ENCODE measurements at places on chromosomes 5 and 9. TPM values are rescaled to one million over a fixed set of nuclear protein-coding genes. Genes with fewer than 3 reads are reported as not detected.

GRCh38 chr5:107404595-107405374 lies 266.0 kb downstream of the EFNA5 start:
- DNase-seq, result peak; percentile 60

DNA sequence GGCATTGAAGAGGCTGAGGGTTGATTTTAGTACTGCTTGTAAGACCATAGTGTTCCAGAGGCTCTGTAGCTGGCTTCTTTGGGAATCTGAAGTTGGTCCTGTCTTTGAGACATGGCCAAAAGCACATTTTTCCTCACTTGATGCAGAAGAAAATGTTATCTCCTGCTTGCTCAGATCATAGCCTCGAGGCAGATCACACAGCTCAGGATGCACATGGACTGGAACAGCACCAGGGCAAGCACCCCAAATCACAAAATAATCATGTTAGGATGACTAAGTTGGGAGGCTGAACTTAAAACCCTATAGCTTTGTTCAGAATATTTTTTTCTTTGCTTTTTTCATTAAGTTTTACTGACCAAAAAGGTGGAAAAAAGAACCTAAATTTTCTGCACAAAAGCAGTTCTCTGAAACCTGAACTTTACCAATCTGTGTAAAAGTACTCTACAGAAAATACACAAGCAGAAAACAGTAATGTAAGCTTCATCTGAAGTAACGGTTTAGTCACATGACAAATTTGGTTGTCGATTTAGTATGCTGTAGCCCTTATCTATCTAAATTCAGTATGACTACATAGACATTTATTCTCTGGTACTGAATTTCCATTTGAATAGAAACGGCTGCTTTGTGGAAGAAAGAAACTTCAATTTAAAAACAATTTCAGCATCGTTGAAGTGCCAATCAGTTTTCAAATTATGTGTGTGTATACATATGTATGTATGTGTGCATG lies 3.4 kb downstream of the KLHL9 start:
- DNase-seq, result no peak

DNA sequence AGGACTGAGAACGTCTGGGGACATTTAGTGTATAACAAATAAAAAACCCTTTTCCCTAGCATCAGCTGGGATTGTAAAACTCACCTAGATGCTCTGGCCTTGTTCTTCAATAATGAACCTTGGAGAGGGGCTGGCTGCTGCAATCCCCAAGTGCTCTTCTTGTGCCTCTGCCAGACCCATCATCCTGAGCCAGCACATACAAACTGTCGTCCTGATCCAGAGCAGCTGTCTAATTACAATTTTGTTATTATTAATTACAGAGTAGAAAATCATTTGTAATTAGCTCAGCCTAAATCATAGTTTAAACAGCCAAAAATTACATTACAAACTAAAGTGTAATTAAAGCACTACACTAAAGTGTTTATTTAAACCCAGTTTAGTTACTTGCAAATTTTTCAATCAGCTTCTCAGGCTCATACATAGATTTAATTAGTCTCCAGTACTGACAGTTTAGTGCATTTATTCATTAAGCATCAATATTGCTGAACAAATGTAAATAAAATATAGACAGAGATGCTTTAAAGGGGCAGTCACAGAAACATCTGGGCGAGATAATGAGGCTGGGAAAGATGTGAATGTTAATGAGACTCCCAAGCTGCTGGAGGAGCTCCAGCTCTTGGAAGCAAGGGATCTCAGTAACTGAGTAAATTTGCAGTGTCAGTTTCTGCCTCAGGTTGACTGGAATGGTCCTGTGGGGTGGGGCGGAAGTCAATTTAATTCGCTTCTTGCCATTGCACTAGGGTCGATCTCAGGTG lies 632.3 kb upstream of the TLE4 start:
- DNase-seq, result no peak

DNA sequence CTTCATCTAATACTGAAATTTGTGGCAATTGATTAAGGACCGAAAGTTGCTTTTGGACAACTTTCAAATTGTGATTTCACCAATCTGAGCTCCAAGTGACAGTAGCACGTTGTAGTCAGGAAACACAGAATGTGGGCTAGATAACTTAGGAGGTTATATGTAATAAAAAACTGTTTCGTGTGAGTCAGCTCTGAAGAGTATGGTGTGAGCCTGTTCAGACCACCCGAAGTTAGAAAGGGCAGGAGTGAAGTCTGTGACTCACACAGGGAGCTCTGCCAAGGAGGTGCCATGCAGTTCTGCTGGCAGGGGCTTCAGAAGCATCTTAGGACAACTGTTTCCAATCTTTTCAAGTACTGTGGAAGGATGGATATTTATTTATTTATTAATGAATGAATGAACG lies 16.4 kb upstream of the ZBTB34 start:
- no peak for DNase-seq

DNA sequence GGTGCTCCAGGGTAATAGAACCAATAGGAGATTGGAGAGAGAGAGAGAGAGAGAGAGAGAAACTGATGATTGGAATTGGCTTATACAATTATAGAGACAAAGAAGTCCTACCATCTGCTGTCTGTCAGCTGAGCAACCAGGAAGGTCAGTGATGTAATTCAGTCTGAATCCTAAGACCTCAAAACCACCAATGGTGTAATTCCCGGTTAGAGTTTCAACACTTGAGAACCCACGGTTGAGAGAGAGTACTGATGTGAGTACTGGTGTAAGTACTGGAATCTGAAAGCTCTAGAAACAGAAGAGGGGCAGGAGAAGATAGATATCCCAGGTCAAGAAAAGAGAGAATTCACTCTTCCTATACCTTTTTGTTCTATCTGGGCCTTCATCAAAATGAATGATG lies 775.8 kb downstream of the EFNA5 start:
- no peak for DNase-seq

DNA sequence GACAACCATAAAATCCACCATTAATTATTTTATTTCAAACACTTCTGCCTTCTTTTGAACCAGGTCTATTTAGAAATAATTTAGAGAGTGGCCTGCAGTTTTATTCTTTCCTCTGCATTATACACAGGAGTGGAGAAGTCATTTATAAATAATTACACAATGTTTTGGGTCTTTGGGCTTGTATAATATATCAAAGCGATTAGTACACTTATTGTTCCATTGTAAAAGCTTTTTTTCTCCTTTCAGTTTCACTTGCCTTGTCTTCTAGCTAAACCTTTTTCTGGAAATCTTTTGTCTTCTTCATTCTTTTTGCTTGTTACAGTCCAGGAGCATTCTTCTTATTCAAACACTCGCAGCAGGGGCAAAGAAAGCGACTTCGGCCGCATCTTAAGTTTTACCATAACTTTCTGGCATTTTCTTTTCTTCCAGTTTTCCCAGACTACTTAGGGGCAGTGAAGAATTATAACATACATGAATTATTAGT lies 7.3 kb upstream of the NEUROG1 start:
- DNase-seq, result no peak

DNA sequence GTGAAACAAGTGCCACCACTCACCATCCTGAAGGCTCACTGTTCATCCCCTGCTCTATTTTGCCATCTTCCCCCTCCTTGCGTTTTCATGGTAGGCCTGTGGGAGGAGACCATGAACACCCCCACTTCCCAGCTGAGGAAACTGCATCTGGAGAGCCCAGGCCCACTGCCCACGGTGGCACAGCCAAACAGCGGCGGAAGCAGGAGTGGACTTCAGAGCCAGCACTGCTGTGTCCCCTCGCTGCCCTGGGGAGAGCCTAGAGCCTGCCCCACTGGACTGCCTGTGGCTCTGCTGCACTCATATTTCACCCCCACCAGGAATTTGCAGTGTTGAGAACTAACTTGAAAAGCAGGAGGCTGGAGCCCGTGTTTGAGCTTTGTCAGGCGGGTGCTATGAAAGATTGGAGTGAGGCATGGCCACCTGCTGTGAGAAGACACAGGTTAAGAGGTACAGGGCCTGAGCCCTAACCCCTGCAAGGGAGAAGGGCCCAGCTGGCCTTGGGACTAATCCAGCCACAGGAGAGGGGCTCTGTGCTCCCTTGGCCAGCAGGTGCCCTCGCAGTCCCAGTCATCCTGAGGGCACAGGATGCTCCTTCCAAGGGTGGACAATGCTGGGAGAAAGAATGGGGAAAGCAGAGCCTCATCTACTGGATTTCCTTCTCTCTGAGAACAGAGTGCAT lies 79.0 kb downstream of the MACROH2A1 start:
- no peak for DNase-seq

GRCh38 chr9:135492886-135493669 lies 7.4 kb upstream of the MRPS2 start:
- no peak for DNase-seq

GRCh38 chr9:95018099-95018936 lies 291.8 kb downstream of the AOPEP start:
- peak; percentile 45 for DNase-seq

- no peak for DNase-seq
These were observed 11.1 kb downstream of the CNTFR start for GRCh38 chr9:34578241-34579103.

- DNase-seq, result no peak
These were observed 7.1 kb downstream of the SPARC start for GRCh38 chr5:151679421-151680155.

GRCh38 chr5:143921525-143922311 lies 109.8 kb downstream of the HMHB1 start:
- DNase-seq, result no peak

GRCh38 chr5:40746703-40747102 lies 9.1 kb downstream of the TTC33 start:
- DNase-seq, result no peak

DNA sequence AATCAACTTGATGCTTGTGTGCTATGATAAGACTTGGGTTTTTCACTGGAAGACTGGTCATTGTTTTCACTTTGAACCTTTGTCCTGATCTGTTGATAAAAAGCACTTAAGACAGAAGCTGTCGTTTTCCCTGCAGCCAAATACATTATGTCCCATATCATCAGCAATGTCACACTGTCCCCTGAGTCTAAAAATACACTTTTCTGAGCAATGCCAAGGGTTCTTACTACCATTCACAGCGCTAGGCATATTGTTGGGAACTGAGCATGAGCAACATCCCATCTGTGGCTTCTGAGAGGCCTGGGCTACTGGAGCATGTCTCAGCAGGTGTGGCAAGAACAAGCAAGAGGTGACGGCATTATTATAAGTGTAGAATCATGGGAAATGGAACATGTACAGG lies 81.8 kb downstream of the SEMA6A start:
- DNase-seq, result no peak

DNA sequence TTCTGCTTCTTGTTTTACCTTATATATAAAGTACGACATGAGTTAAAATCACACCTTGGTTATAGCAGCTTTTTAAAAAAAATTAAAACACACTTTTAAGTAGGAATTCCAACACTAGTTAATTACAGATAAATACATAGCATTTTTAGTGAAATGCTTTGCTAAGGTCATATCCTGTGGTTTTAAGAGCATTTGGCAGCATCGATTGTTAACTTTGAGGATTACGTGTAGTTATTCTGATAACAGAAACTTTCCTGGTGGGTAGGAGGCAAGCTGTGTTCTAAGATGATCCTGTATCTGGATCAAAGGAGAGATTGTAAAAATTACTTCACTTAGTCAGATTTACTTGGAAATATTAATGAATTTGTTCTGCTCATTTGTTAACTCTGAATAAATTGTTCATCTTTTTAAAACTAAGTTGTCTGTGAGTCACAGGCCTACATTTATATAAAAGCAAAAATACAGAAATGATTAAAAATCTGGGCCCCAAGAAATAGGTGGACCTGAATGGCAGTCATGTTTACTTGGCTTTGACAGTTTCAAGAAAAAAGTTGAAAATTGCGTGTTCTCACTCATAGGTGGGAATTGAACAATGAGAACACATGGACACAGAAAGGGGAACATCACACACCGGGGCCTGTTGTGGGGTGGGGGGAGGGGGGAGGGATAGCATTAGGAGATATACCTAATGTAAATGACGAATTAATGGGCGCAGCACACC lies 58.3 kb downstream of the TRIO start:
- no peak for DNase-seq

GRCh38 chr9:95107976-95108375 lies 209.5 kb downstream of the FANCC start:
- no peak for DNase-seq

- no peak for DNase-seq
These were observed 11.4 kb upstream of the DAB2IP start for GRCh38 chr9:121640076-121640475.

DNA sequence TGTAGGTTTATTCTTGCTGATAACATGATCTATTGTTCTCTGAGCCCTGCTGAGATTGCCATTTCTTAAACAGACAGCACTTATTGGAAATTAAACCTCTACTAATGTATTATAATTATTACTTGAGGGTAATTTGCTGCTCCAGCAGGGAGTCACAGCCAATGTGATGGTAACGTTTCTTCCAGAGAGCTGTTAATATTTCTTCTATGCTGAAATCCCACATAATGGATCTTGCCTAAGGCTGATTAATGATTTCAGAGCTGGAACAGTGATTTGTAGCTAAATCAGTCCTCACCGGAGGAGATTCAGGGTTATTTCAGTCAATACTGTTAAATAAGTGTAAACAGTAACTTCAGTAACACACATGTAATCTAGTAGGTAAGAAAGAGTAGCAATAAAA lies 170.1 kb downstream of the CDH12 start:
- DNase-seq, result no peak

GRCh38 chr5:148735301-148735835 lies 81.0 kb upstream of the HTR4 start:
- DNase-seq, result no peak

- no peak for DNase-seq
These were observed 435.2 kb upstream of the ADAMTS16 start for GRCh38 chr5:4704951-4705350.

GRCh38 chr9:87543251-87543650 lies 45.6 kb downstream of the DAPK1 start:
- no peak for DNase-seq

DNA sequence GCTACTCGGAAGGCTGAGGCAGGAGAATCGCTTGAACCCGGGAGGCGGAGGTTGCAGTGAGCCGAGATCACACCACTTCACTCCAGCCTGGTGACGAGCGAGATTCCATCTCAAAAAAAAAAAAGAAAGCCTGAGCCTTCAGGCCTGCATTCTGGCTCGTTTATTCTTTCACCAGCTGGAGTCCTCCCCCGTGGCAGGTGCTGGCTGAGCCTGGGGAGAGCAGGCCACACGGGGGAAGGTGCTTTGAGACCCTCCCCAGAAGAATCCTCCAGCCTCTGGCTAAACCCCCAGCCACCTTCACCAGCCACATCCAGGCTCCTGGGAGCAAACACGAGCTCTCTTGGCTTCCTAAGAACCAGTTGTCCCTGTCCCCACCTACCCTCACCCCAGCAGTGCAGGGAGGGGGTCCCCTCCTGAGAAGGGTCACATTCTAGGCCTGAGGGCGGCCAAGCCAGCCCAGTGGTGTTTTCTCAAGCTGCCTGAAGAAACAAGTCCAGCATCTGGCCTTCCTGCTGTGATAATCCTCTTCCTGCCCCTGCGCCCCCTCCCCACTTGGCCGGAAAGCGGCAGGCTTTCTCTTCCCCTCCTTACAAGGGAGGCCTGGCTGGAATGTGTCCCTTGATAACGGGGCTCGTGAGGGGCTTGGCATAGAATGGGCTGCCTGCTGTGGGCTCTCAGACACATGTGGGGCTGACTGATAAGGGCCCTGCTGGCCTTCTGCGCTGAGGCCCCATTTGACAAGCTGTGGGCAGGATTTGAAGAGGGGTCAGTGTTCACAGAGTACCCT lies 41.5 kb downstream of the PLPP7 start:
- DNase-seq, result no peak

PCDH12 gene
- total RNA-seq, result 1.8 TPM

IFNA2 gene
- not detected for total RNA-seq

ANGPTL2 gene
- total RNA-seq, result 51.8 TPM

IFNB1 gene
- not detected for total RNA-seq

FOXD4L6 gene
- total RNA-seq, result not detected

ANKRD18B gene
- total RNA-seq, result not detected

DBH gene
- not detected for total RNA-seq

PTPRD gene
- 3.6 TPM for total RNA-seq

WNT8A gene
- not detected for total RNA-seq

CSF2 gene
- total RNA-seq, result not detected

STK32A gene
- 6.9 TPM for total RNA-seq

TMEM38B gene
- 25.2 TPM for total RNA-seq

PCDHGC4 gene
- 6.2 TPM for total RNA-seq

Measured in breast epithelium (tissue), 4 donors.